ENCODE measurements at places on chromosomes 3 and 15.

- DNase-seq: no peak
Measured at GRCh38 chr3:126447456-126448106, 28.1 kb downstream of the ZXDC start.

DNA sequence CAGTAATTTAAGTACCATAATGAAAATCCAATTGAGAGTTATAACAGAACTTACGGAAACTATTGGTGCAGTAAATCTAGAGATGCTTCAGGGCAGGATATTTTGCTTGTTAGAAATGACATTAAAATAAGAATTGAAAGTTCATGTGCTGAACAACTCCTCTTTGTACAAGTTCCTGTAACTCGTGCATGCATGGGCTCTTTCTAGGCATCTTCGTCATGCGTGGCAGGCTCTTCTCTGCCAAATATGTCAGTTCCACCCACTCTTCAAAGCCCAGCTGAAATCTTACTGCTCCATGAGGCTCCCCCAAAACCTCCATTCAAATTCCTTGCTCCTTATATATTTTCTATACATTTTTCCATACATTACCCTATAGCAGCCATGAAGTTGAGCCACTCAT, 48.7 kb downstream of the FBN1 start:
- no peak for DNase-seq

GRCh38 chr3:11386465-11387113, 114.4 kb downstream of the ATG7 start:
- peak; percentile 54 for DNase-seq

DNA sequence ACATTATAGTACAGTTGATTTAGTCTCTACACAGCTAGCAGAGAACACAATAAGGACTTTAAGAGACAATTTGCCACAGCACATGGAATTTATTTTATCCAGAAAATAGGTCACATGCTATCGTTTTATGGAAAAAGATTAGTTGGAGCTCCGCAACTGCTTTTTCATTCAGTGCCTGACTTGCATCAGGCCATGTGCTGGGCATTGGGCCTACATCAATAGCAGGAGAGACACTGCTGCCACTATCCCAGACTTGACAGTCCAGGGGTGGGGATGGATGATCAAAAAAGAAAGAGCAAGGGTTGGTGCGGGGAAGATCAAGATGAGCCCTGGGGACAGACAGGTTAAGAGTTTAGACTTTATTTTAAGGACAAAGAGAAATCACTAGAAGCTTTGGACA, 75.2 kb upstream of the C3orf80 start:
- DNase-seq: no peak

DNA sequence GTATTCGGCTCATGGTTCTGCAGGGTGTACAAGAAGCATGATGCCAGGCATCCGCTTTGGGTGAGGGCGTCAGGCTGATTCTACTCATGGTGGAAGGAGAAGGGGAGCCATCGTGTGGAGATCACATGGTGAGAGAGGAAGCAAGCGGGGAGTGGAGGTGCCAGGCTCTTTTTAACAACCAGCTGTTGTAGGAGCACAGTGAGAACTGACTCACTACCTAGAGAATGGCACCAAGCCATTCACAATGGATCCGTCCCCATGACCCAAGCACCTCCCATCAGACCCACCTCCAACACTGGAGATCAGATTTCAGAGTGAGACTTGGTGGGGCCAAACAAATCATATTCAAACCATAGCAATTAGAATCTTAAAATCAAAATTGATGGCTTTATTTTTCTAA, 259.8 kb upstream of the CTDSPL start:
- DNase-seq: no peak

GRCh38 chr3:40765884-40766283, 241.1 kb downstream of the ZNF621 start:
- peak; percentile 46 for DNase-seq

DNA sequence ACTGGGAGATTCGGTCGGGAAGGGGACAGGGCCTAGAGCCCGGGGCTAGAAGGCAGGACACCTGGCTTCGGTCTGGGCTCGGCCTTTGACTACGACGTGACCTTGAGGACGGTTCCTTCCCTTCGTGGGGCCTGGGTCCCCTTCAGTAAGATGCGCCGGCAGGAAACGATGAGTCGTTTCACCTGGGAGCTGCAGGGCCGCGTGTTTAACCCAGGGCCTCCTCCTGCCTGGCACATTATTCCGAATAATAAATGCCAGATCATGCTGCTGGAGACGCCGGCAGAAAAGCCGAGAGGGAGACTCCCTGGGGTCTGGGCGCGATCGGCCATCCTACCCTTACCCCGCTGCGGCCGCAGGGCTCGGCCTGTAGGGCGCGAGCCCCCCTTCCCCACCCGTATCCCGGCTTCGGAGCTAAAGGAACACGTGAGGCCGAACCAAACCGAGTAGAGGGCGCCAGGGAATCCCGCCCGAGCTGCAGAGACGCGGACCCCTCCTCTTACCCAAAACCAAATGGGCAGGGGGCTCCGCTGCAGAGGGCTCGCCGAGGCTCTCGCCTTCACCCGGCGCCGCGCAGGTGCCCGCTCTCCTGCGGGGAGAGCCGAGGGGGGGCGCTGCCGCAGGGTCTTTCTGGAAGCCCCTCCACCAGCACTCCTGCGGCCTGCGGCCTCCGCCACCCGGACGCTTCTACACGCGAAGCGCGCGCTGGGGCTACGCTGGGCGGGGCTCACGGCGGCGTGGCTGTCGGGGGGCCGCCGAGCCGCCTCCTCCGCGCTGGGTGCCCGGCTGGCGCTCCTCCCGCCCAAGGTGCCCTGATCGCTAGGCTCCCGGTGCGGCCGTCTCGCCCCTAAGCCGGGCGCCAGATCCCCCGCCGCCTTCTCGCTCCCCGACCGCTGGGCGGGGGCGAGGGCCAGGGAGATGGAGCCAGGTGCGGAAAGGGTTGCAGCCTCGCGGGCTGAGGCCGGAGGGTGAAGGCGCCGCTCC, at the start of gene BDH1:
Gene BDH1 (minus strand): TSS at position 688 of the 981 bp plus-strand sequence. CDS start 9,525 bp downstream, outside the sequence.
- DNase-seq: peak; percentile 9

Data from fibroblast of skin of scalp (primary cell).